ENCODE measurements at places on chromosomes 1 and 21. TPM values are rescaled to one million over a fixed set of nuclear protein-coding genes. Genes with fewer than 3 reads are reported as not detected.

GRCh38 chr1:6321205-6321604, 60.3 kb upstream of the GPR153 start:
- no peak for DNase-seq

DNA sequence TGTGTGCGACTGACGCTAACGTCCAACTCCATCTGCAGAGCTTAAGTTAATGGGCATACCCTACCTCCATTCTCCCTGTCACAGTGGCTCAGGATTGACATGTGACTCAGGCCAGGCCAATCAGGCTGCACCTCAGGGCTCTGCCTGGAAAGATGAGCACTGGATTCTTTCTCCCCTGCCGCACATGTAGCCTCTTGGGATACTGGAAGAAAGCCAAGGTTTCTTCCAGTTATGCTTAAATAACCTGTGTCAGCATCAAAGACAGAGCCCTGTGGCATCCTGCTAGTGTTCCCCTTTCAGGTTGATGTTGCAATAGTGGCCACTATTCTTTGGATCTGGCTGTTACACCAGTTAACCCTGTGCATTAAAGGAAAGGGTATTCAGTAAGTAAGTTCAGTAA, 55.0 kb upstream of the SYT6 start:
- DNase-seq = no peak

DNA sequence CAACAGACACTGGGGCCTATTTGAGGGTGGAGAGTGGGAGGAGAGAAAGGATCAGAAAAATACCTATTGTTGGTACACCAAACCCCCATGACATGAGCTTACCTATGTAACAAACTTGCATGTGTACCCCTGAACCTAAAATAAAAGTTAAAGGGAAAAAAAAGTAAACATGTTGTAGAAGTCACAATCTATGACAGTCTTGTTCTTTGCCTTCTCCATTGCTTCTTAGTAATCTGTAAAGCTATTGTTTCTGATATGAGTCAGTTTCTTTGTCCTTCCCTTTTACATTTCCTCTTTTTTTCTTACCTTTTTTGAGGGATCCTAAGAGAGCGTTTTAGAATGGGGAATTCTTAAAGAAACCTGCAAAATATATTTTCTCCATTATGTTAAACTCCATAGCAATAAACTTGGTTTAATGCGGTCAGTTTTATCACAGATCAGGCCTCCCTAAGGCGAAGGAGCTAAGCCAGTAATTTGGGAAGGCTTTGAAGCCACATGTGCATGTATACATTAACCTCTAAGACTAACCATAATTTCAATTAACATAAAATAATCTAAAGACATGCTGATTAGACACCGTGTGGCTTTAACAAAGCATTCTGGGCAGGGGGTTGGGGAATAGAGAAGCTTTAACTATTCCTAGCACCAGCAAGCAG, 77.8 kb upstream of the C1orf105 start:
- DNase-seq = no peak

Gene SLC44A5
- total RNA-seq = 1.9 TPM

Measured in K562 (cell line).